ENCODE measurements at places on chromosomes 3 and 15.

DNA sequence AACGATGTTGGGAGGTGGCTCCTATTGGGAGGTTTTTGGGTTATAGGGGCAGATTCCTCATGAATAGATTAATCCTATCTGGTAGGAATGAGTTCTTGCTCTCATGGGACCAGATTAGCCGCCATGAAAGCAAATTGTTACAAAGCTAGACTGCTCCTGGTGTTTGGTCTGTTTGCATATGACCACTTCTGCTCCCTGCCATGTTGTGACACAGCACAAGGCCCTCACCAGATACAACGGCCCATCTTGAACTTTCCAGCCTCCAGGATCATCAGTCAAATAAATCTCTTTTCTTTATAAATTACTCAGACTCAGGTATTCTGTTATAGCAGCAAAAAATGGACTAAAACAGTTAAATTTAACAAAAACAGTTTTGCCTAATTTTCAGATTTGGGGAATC lies 34.4 kb downstream of the TRIM42 start:
- peaks cover 1% of the 10 kb centered on the region for H3K27me3 ChIP-seq
- no peak for DNase-seq
- H3K4me1 ChIP-seq = no peaks in the 10 kb centered on the region

GRCh38 chr3:69364354-69364753 lies 21.5 kb downstream of the FRMD4B start:
- H3K27me3 ChIP-seq = peaks cover 4% of the 10 kb centered on the region
- no peaks in the 10 kb centered on the region for H3K4me1 ChIP-seq
- H3K27ac ChIP-seq = peak overlapping the region; percentile 45
- DNase-seq = no peak
- no peaks in the 10 kb centered on the region for H3K36me3 ChIP-seq

DNA sequence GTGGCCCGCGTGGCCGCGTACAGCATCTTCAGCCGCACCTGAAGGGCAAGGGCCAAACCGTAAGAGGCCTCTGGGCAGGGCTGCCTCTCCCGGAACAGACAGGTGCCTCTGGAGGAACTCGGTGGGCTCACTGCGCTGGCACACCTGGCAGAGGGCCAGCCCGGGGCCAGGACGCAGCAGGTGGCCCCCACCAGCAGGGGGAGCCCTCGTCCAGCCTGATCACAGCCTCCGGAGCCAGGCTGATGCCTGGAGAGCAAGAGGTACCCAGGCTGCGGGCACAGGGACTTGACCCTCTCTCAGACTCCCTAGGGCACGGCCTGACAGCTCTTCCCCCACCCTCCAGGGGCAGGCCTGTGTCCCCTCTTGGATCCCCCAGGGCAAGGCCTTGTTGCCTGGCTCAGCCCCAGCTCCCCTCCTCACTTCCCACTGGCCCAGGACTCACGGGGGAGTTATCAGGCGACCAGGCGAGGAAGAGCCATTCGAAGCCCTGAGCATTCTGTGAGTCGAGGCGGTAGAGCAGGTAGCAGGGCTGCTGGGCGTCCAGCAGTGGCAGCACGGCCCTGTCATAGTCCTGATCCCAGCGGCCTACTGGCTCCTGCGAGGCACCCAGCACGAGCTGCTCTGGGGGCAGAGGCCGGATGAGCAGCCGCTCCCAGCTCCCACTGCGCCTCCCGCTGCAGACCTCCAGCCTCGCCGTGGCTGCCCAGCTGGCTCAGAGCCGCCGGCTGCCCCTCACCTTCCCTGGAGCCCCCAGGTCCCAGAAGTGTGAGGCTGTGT lies 6.2 kb upstream of the TLR9 start:
- H3K36me3 ChIP-seq = peaks cover 4% of the 10 kb centered on the region
- no peaks in the 10 kb centered on the region for H3K27me3 ChIP-seq
- no peak overlapping the region for H3K4me3 ChIP-seq
- DNase-seq = peak; percentile 76

DNA sequence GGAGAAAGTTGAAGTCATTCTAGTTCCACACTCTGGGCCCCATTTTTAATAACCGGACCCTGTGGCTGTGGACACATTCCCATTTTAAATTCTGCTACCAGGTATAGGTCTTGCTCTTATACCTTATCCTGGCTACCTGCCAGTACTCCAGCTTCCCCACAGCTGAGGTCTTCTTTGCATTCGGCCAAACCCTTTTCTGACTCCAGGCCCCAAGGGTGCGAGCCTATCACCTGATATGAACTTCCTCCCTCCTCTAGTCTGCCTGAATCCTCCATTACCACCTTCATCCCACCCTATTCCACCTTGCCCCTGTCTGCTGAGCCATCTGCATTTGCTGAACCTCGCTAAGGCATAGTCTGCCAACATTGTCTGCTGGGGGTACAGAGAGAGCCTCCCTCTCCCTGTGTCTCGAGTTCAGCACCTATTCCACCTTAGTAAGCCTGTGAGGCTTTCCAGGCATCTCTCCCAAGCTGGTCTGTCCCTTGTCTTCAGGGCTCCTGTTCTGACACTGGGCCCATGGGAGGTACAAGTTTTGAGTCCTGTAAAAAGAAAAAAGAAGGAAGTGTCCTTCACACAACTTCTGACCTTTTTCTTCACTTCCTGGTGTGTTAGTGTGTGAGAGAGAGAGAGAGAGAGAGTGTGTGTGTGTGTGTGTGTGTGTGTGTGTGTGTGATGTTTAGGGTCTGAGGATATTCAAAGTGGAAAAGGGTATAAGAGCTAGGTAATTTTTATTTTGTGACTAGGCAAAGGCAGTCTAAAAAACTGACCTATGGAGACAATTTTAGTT lies 27.0 kb downstream of the PDE8A start:
- DNase-seq = no peak
- H3K4me3 ChIP-seq = no peak overlapping the region
- H3K4me1 ChIP-seq = peaks cover 8% of the 10 kb centered on the region
- H3K27ac ChIP-seq = no peak overlapping the region
- peaks cover 7% of the 10 kb centered on the region for H3K27me3 ChIP-seq

- peak overlapping the region; percentile 80 for H3K27ac ChIP-seq
- no peaks in the 10 kb centered on the region for H3K36me3 ChIP-seq
- no peak for DNase-seq
- no peak overlapping the region for H3K4me3 ChIP-seq
- peaks cover 24% of the 10 kb centered on the region for H3K4me1 ChIP-seq
Observed at GRCh38 chr3:59677747-59678702, 628.2 kb upstream of the CFAP20DC start.

DNA sequence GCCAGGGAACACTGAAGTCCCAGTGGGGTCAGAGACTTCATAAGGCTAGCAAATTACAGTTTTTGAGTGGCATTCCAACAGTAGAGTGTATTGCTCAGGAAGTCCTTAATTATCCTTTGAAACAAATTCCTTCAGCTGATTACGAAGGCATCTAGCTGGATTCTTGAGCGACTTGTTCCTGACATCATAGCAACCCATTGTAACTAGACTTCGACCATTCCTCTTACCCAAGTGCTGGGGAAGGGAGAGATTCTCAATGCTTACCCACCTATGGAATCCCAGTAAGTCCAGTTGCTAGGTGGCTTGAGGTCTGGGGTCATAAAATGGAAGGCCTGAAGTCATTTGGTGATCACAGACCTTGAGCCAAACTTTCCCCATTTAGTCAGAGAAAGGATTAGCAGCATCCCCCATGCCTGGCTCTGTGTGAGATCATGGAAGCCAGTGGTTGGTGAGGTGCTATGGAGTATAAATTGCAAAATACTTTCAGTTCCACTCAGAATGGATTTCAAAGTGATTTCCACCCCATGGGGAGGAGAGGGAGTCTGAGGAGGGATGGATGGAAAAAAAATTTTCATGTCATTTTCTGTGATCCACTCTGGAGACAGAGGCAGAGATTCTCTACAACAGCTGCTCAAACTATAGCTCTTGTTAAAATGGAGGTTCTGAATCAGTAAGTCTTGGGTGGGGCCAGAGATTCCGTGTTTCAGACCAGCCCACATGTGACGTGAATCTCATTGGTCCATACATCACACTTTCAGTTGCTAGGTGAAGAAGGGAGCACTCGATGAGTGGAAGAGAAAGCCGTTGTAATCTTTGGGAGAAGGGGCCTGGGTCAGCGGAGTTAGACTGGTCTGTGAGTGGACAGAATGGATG lies 45.7 kb downstream of the CD86 start:
- H3K27ac ChIP-seq = no peak overlapping the region
- peaks cover 3% of the 10 kb centered on the region for H3K4me1 ChIP-seq
- peaks cover 9% of the 10 kb centered on the region for H3K27me3 ChIP-seq
- H3K4me3 ChIP-seq = no peak overlapping the region

- peaks cover 17% of the 10 kb centered on the region for H3K36me3 ChIP-seq
- H3K4me3 ChIP-seq = no peak overlapping the region
- no peak overlapping the region for H3K27ac ChIP-seq
- peaks cover 37% of the 10 kb centered on the region for H3K4me1 ChIP-seq
- peaks cover 6% of the 10 kb centered on the region for H3K27me3 ChIP-seq
Observed at GRCh38 chr15:62782071-62782841, 260.3 kb upstream of the TPM1 start.

GRCh38 chr3:43497905-43498365 lies 123.9 kb downstream of the ANO10 start:
- H3K4me1 ChIP-seq = peaks cover 9% of the 10 kb centered on the region
- no peak overlapping the region for H3K4me3 ChIP-seq
- peaks cover 4% of the 10 kb centered on the region for H3K36me3 ChIP-seq
- H3K27me3 ChIP-seq = no peaks in the 10 kb centered on the region
- no peak for DNase-seq
- H3K27ac ChIP-seq = no peak overlapping the region

DNA sequence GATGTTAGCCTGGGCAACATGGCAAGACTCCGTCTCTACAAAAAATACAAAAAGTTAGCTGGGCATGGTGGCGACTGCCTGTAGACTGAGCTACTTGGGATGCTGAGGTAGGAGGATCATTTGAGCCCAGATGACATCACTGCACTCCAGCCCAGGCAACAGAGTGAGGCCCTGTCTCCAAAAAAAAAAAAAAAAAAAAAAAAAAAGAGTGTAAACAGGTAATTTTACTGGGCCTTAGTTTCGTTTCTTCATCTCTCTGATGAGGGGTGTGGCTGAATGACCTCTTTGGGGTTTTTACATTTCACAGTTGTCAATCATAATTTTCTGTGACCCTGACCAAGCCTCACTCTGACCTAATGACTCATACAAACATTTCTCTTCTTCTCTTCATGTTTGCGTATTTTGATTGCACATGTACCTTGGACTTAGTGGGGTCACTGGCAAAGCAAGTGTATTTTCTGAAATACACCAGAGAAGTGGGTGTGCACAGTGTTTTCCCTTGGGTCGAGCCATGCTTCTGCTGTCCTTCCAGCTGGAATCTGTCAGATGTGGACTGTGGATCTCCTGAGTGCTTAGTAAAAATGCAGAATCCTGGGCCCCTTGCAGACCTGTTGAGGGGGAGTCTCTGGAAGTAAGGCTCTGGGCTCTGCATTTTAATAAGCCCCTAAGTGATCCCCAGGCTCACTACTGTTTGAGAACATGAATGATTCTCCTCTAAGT lies 140.5 kb downstream of the FNDC3B start:
- H3K36me3 ChIP-seq = peaks cover 33% of the 10 kb centered on the region
- DNase-seq = no peak
- H3K27me3 ChIP-seq = peaks cover 6% of the 10 kb centered on the region
- no peak overlapping the region for H3K4me3 ChIP-seq
- peak overlapping the region; percentile 34 for H3K27ac ChIP-seq
- peaks cover 66% of the 10 kb centered on the region for H3K4me1 ChIP-seq

All from nephron progenitor cell (in vitro differentiated cells).